ENCODE measurements at places on chromosomes 3 and 15.

DNA sequence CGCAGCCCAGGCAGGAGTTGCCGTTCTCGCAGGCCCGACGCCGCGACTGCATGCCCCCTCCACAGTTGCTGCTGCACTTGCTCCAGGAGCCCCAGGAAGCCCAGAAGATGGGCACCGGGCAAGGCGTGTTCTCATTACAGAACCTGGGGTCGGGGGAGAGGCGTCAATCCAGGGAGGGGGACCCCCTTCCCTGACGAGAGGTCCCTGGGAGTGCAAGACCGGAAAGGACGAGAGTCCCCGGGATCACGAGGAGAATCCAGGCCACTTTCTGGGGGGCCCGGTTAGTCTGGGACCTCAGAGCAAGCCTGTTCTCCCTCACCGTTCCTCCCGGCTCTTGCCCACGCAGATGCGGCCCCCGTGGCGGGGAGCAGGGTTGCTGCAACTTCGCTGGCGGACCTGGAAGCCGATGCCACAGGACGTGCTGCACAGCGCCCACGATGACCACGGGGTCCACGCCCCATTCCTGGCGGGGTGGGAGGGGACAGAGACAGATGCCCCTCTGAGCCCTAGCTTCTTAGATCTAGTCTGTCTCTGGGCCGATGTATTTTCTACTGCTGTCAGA, 113.9 kb downstream of the SEMA5B start:
- no peak for DNase-seq

GRCh38 chr15:85475317-85475701, 94.9 kb downstream of the AKAP13 start:
- no peak for DNase-seq

DNA sequence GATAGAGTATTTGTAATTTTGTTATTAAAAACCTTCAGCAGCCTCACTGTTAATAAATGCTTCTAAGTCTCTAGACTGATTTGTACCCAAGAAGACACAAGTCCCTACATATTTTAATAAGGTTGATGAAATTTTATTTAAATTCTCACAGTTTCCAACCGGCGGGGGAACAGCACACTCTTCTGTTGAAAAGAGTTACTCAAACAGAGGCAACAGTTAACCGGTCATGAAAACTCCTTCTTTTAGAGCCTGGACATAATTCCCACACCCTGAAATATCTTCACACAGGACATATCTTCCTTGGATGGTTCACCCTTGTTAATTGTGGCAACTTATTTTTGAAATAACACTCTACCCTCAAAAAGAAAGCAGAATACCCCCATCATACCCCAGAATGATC, 278.8 kb downstream of the FOXP1 start:
- DNase-seq, result peak; percentile 36

DNA sequence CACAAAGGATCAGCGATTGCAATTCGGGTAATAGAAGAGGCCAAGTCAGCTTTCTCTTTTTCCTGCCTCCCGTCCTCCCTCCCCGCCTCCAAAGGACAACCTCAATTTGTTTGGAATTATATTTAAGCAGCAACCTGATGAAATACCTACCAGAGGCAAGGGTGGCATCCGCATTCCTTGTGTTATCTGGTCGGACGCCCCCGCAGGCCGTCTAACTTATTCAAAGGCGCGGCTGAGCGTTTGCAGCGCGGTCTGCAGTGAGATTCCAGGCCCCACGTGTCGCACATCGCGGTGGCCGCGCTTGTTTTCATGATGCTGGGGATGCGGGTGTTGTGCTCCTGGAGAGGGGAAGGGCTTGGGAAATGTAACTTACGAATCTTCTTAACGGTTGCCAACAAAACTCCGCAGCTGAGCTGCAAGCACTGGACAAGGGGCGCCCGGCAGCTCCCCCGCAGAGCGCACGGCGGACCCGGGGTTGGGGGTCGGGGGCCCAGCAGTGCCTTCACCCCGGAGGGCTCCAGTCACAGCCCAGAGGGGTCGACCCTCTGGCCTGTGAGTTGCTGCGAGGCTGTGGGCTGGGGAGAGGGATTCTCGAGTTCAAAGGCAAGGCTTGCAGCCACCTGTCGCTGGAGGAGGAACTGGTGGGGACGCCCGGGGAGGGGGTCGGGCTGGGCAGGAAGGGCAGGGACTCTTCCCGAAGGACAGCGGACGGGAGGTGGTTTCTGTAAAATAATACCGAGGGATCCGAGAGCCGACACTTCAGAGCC, 20.5 kb upstream of the RGMA start:
- no peak for DNase-seq

GRCh38 chr3:25916321-25916720, 126.4 kb downstream of the OXSM start:
- DNase-seq, result no peak

- DNase-seq, result no peak
These were observed 335.9 kb upstream of the EPHA6 start for GRCh38 chr3:96478496-96478895.

DNA sequence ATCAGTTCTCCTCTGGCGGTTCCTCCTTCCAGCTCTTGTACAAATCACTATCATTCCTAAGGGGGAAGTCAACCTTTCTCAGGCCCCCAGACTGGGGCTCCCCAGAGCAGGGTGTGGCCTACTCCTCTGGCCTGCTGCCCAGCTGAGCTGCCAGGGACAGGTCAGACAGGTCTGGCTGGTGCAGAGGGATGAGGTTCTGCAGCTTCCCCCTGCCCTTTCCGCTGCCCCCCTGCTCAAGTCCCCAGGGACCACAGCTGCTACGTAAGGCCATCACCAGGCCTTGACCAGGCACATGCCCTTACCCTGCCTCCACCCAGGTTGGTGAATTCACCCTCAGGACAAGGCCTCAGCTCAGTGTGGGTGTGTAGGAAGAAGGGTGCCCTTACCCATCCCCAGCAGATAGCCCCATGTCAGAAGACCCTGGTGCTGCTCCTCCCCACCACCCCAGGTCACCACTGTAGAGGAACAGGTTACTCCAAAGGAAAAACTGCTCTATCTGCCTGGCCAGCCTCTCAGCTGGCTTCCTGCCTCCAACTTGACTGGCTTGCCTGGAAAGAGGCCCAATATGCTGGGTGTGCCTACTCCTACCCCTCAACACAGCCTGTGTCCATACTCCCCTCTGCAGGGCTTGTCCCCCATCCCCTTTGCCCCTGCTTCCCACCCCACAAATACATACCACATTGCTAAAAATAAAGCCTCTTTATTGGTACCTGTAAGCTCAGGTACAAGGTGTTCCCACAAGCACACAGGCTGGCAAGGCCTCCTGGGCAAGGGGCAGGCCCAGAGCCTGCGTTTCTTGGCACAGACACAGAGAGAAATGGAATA, 12.0 kb downstream of the CSRNP1 start:
- DNase-seq, result no peak

DNA sequence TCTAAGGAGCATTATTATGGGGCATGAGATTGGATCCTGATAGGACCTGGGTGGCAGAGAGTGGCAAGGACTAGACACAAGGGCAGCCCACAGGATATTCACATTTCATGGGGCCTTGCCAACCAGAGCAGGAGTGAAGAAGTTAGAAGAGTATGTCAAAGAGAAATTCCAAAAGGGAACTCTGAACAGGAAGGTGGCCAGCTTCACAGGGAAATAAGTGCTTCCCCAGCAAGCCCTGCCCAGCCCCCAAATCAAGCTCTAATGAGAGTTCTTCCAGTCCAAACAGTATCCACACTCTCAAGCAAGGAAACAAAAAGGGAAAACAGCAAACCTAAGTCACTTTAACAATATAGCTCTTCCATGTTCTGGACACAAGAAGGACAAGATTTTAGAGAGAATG, 130.2 kb upstream of the COL8A1 start:
- DNase-seq, result no peak

- DNase-seq, result no peak
These were observed 52.1 kb downstream of the LRTM1 start for GRCh38 chr3:54875596-54876268.

DNA sequence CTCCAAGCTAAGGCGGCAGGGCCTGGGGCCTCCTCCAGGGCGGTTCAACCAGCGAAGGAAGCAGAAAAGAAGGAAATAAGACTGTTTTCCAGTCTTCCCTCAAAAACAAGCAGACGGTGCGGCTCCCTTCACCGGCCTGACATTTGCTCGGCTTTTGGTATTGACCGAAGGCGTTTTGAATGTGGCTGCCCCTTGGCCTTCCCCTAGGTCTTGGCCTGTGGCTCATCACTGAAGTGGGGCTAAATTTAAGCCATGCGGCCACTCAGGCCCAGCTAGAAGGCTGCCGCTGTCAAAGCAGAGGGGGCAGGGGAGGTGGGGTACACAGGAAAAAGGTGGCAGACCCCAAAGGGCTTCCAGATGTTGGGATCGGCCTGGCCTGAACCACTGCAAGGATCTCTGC, 86.2 kb downstream of the SRGAP3 start:
- DNase-seq, result no peak

DNA sequence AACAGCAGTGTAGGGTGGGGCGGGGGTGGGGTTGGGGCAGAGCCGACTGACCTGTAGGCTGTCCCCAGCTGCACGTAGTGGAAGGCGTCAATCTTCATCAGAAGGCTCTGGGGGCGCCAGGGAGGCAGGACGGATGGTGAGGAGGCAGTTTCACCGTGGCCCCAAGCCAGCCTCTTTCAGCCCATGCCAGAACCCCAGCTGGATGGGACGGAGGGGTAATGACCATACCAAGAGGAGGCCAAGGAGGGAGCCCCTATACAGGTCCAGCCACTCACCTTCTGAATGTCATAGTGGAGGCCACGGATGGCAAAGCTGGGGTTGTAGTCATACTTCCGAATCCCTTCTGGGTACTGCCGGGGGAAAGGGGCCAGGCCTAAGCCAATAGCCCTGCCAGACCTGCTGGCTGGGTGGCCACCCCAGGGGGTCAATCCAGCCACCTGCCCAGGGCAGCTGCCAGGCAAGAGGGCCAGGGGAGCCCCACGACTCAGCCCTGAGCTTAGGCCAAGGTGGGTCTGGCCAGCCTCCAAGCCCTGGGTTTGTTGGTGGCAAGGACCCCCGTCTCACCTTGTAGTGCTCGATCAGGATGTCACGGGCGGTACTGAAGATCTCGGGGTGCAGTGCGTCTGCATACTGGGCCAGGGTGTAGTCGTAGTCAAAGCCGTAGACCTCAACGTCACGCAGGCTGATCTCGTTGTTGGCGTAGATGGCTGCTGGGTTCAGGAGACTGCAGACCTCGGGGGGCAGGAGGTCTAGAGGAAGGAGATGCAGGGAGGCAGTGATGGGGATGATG, 4.9 kb downstream of the NT5DC2 start:
- no peak for DNase-seq

DNA sequence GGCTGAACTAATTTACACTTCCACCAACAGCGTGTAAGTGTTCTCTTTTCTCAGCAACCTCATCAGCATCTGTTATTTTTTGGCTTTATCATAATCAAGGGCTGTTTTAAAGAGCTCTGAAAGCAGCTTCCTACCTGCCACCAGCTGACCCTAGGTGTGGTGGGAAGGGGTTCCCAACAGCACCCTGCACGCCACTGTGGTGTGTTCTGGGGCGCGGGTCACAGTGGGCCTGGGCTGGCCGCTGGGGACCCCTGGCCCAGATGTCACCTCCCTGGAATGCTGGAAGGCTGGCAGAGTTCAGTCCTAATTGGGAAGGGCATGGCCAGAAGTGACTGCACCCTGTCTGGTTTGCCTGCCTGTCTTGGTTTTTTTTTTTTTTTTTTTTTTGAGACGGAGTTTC, 82.2 kb downstream of the ASB7 start:
- no peak for DNase-seq

GRCh38 chr3:123458255-123458654, 9.4 kb upstream of the ADCY5 start:
- no peak for DNase-seq

DNA sequence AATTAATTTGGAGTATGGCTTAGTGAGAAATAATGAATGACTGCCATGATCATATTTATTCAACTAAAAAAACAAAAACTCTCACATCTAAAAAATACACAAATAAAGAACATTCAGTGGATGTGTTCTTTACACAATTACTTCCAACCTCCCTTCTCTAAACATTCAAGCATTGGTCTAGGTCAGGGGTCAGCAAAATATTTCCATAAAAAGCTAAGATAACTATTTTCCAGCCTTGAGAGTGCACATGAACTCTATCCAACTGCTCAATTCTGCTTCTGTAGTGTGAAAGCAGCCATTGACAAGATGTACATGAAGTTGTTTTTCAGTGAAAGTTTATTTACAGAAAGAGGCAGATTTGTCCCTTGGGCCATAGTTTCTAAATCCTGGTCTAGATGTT, 406.3 kb downstream of the MAGI1 start:
- DNase-seq, result no peak

- no peak for DNase-seq
These were observed 367.5 kb downstream of the MECOM start for GRCh38 chr3:169295912-169296570.

DNA sequence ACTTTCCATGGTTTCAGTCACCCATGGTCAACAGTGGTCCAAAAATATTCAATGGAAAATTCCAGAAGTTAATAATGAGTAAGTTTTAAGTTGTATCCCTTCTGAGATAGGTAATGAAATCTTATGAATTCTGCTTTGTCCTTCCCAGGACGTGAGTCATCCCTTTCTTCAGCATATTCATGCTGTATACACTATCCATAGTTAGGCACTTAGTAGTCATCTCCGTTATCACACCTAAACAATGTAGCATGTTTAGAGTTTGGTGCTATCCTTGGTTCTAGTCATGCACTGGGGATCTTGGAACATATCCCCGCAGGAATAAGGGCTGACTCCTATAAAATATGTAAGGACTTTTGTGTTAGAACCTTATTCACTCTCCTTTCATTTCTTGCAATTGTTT, 153.2 kb downstream of the UNC13C start:
- DNase-seq, result no peak

DNA sequence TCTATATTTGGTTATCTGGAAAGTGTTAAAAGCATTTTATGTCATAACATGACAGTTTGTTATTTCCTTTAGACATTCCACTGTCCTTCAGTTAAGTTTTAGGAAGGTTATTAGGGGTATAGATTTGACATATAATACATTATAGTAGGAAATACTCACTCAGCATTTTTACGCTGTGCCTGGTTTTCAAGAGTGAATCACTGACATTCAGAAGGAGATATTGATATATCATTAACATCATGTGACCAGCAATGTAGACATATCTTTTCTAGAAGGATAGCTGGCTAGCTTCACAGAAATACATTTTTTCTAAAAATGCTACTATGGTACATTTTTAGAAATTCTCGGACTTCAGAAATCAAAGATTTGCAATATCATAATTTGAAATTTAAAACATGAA, 57.6 kb downstream of the OPA1 start:
- DNase-seq, result no peak

GRCh38 chr15:31326875-31327668, 437 bp downstream of the KLF13 start:
- DNase-seq, result peak; percentile 77
